ENCODE measurements at places on chromosomes 1 and 21.

DNA sequence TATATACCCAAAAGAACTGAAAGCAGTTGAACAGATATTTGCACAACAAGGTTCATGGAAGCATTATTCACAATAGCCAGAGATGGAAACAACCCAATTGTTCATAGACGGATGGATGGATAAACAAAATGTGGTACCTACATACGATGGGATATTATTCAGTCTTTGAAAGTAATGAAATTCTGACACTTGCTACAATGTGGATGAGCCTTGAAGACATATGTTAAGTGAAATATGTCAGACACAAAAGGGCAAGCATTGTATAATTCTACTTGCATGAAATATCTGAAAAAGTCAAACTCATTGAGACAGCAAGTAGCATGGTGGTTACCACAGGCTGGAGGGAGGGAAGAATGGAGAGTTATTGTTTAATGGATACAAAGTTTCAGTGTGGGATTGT, 696.1 kb downstream of the MATN1 start:
- DNase-seq, result no peak

- DNase-seq, result no peak
Observed at GRCh38 chr1:23263380-23263887, 46.1 kb upstream of the HTR1D start.

- no peak for DNase-seq
Observed at GRCh38 chr1:38113159-38113666, 66.6 kb upstream of the POU3F1 start.

GRCh38 chr1:155873860-155874259, 14.5 kb downstream of the SYT11 start:
- no peak for DNase-seq

- DNase-seq, result no peak
Observed at GRCh38 chr1:115496904-115497527, 144.8 kb upstream of the VANGL1 start.

GRCh38 chr21:42666023-42666747, 12.8 kb downstream of the PDE9A start:
- no peak for DNase-seq

- DNase-seq, result no peak
Observed at GRCh38 chr1:182275271-182275670, 116.3 kb downstream of the GLUL start.
